ENCODE measurements at places on chromosomes 2 and 18. TPM values are rescaled to one million over a fixed set of nuclear protein-coding genes. Genes with fewer than 3 reads are reported as not detected.

Gene IL18R1
- 19.4 TPM for total RNA-seq

Gene PLGLB1
- total RNA-seq, result 1.4 TPM

Gene FSIP2
- total RNA-seq, result 5.6 TPM

Gene IL1RL1
- total RNA-seq, result 25.6 TPM

Gene MYL12A
- total RNA-seq, result 313 TPM

Gene UPP2
- total RNA-seq, result not detected

Gene NPC1
- total RNA-seq, result 80.1 TPM

GRCh38 chr2:232345251-232345650, 33.3 kb upstream of the ALPP start:
- H3K36me3 ChIP-seq, result no peaks in the 10 kb centered on the region
- no peak for DNase-seq
- H3K4me3 ChIP-seq, result no peak overlapping the region
- H3K27me3 ChIP-seq, result no peaks in the 10 kb centered on the region

GRCh38 chr2:28000287-28000686, 109.8 kb downstream of the BABAM2 start:
- no peaks in the 10 kb centered on the region for H3K27me3 ChIP-seq
- no peaks in the 10 kb centered on the region for H3K36me3 ChIP-seq
- no peak for DNase-seq
- no peak overlapping the region for H3K27ac ChIP-seq
- no peak overlapping the region for H3K4me3 ChIP-seq

- H3K27me3 ChIP-seq, result no peaks in the 10 kb centered on the region
- peak; percentile 24 for DNase-seq
- no peak overlapping the region for H3K27ac ChIP-seq
- H3K4me3 ChIP-seq, result peak overlapping the region; percentile 54
These were observed 2.4 kb downstream of the SP110 start for GRCh38 chr2:230217424-230217823.

DNA sequence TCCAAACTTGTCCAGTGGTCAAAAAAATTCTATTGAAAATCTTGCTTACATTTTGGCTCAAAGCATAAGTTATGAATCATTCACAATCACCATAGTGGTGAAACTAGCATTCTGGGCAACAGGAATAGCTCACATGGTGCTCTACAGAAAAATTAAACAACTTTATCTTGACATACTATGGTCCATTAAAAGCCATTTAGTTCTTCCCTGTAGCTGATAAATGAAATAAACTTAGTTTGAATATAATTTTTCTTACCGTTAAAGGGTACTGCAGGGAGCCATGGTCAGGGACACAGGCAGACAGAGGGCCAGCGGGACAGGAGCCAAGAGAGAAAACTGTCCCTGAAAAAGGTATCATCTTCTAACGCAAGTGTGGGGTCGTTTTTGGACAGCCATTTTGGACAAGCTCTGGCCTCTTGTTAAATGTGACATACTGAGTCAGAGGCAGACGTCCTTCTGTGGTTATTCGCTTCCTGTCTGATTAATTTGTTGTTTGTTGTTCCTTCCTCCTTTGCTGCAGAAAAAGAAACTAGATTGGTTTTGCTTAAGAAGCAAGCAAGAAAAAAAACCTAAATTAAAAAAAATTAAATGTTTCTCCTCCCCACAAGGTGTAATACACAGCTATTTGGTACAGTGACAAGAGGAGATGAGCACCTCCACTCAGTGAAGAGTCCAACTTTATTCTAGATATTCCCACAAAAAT, at the start of gene WIPF1:
Gene WIPF1 (minus strand): TSS at position 460 of the 703 bp plus-strand sequence. CDS start 12,231 bp downstream, outside the sequence.
- peaks cover 13% of the 10 kb centered on the region for H3K4me1 ChIP-seq
- peak within 1 kb of the TSS; percentile 80 for H3K27ac ChIP-seq
- peak within 1 kb of the TSS; percentile 45 for H3K4me3 ChIP-seq
- H3K36me3 ChIP-seq, result no peaks in the 10 kb centered on the region
- H3K27me3 ChIP-seq, result no peaks in the 10 kb centered on the region

DNA sequence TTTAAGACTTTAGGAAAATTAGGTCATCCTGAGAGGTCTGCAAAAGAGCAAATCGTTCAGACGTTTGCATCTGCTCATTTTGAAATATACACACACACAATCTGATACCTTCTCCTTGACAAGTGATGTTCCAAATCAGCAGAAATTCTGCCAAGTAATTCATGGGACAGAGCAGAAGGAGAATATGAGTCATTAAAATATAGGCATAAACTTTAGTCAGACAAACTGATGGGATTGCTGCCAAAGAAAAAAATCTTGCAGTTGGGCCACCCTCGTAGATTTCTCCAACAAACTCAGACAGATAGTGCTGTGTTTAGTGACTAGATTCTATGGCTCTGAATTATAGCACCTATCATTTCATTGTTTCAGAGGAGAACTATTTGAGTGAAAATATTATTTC, 336.3 kb downstream of the NYAP2 start:
- H3K27ac ChIP-seq, result no peak overlapping the region
- H3K4me3 ChIP-seq, result no peak overlapping the region
- DNase-seq, result no peak
- no peaks in the 10 kb centered on the region for H3K27me3 ChIP-seq

GRCh38 chr2:202950592-202950991, 38.5 kb downstream of the CARF start:
- H3K4me3 ChIP-seq, result no peak overlapping the region
- DNase-seq, result no peak
- no peaks in the 10 kb centered on the region for H3K4me1 ChIP-seq
- peaks cover 9% of the 10 kb centered on the region for H3K36me3 ChIP-seq
- H3K27ac ChIP-seq, result no peak overlapping the region
- H3K27me3 ChIP-seq, result no peaks in the 10 kb centered on the region

DNA sequence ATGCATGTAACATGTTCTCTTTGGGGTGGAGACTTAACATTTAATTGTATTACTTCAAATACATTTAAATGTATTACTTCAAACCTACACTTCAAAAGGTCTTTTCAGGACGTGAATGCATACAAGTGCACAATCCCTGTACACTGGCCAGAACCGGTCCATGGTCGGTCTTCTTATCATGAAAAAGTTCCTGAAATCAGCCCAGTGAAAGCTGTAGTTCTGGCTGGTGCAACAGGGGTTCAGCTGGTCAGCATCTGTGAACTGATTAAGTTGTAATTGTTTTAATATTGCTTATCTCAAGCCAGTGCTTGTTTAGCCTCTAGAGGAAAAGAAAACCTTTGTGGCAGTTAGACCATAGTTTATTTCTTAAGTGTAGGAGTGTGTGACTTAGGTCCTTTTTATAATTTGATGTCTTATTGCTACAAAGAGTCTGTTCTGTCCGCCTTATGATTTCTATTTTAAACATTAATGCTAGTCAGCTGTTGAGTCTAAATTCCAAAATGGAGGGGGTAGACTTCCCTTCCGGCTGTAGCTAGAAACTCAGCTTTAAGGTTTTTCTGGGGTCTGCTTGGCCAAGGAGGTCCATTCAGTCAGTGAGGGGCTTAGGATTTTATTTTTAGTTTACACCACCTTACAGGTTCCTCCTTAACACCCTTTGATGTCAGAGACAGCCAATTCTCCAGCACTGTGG, 768 bp upstream of the CYBRD1 start:
- no peaks in the 10 kb centered on the region for H3K36me3 ChIP-seq
- no peaks in the 10 kb centered on the region for H3K27me3 ChIP-seq
- no peak for DNase-seq
- H3K27ac ChIP-seq, result peak overlapping the region; percentile 75

GRCh38 chr2:204425821-204426220, 119.5 kb upstream of the PARD3B start:
- no peak for DNase-seq
- no peak overlapping the region for H3K27ac ChIP-seq
- no peak overlapping the region for H3K4me3 ChIP-seq

GRCh38 chr2:66426244-66427111, 8.4 kb upstream of the MEIS1 start:
- H3K27me3 ChIP-seq, result peaks cover 4% of the 10 kb centered on the region
- H3K4me1 ChIP-seq, result no peaks in the 10 kb centered on the region
- DNase-seq, result no peak
- no peaks in the 10 kb centered on the region for H3K36me3 ChIP-seq
- H3K4me3 ChIP-seq, result peak overlapping the region; percentile 7

- H3K27me3 ChIP-seq, result no peaks in the 10 kb centered on the region
- no peak overlapping the region for H3K4me3 ChIP-seq
- H3K36me3 ChIP-seq, result no peaks in the 10 kb centered on the region
- no peak overlapping the region for H3K27ac ChIP-seq
- no peaks in the 10 kb centered on the region for H3K4me1 ChIP-seq
These were observed 468.3 kb upstream of the GYPC start for GRCh38 chr2:126187668-126188067.

DNA sequence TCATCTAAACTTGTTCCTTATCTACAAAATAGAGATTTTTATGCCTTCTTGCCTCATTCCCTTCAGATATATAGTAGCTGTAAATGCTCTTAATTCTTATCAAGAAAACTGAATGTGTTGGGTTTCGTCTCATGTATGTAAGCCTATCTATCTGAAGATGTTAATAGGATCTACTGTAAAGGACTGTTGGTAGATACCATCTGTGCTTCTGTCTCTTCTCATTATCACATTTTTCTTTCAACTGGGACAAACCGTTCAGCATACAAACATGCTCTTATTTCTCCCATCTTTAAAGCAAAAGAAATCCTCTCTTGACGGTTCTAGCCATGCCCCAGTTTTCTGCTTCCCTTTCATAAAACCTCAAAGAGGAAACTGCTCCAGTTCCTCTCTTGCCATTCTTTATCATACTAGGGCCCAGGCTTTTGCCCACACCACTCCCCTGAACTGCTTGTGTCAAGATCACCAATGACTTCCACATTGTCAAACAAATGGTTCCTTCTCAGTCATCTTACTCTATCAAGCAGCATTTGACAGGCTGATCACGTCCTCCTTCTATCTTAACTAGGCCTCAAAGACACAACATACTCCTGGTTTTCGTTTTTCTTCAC, 88.7 kb downstream of the ARHGEF33 start:
- H3K27me3 ChIP-seq, result no peaks in the 10 kb centered on the region
- H3K36me3 ChIP-seq, result no peaks in the 10 kb centered on the region
- no peak overlapping the region for H3K27ac ChIP-seq
- no peak overlapping the region for H3K4me3 ChIP-seq
- H3K4me1 ChIP-seq, result no peaks in the 10 kb centered on the region

DNA sequence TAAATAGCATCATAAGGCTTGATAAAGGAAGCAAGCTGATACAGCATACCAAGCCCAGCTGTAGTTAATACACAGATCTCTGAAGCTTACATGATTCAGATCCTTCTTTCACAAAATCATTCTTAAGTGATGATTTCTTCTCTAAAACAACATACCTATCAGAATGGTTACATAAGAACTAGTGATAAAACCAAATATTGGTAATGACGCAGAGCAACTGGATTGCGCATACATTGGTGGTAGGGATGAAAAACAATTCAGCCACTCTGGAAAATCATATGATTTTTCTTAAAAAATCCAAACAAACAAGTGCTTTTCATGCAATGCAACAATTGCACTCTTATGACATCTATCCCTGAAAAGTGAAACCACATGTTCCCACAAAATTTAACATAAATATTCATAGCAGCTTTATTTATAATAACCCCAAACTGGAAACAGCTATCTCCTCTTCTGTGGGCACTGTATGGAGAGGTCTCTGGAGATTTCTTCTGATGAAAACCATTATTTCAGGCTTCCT, 153.6 kb upstream of the DSEL start:
- no peaks in the 10 kb centered on the region for H3K36me3 ChIP-seq
- no peak for DNase-seq
- no peak overlapping the region for H3K27ac ChIP-seq
- no peaks in the 10 kb centered on the region for H3K27me3 ChIP-seq
- H3K4me1 ChIP-seq, result no peaks in the 10 kb centered on the region

- no peak for DNase-seq
- H3K4me1 ChIP-seq, result no peaks in the 10 kb centered on the region
- H3K27me3 ChIP-seq, result no peaks in the 10 kb centered on the region
- no peaks in the 10 kb centered on the region for H3K36me3 ChIP-seq
These were observed 15.4 kb downstream of the UXS1 start for GRCh38 chr2:106178716-106179115.

DNA sequence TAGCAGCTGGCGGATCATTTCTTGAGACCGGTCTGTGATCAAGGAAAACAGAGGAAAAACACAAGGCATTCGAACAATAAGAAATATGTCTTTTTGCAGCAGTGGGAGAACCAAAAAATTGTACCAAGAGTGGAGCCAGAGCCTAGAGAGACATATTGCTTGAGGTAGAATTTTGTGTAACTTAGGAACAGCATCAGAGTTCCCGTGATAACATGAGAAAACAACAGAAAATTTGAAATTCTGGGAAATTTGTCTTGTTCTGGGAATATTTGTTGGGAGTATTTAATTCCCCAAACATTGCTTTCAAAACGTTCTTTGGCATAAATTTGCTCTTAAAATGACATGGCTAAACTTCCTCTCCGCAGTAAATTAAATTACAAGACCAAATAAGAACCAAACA, 267.5 kb downstream of the GPD2 start:
- no peak for DNase-seq
- H3K4me3 ChIP-seq, result no peak overlapping the region
- H3K4me1 ChIP-seq, result no peaks in the 10 kb centered on the region
- no peak overlapping the region for H3K27ac ChIP-seq
- H3K36me3 ChIP-seq, result no peaks in the 10 kb centered on the region
- H3K27me3 ChIP-seq, result no peaks in the 10 kb centered on the region

DNA sequence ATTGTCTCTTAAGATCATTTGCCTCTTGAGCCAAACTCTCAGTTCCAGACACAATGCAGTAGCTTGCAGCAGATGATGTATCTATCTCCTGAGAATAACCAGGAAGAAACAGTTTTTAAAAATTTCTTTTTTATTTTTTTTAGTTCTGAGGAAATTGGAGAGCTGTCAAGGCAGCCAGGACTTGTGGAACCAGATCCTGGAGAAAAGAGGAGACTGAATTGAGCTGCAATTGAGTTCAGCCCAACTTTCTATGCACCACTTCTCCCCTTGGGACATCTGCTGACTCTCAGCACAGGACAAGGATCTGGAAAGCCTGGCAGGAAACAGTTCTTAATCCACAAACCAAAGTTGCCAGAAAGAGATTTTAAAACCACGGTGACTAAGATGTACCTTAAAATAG, 13.5 kb upstream of the CSRNP3 start:
- H3K4me1 ChIP-seq, result no peaks in the 10 kb centered on the region
- no peaks in the 10 kb centered on the region for H3K27me3 ChIP-seq
- no peak overlapping the region for H3K27ac ChIP-seq
- H3K36me3 ChIP-seq, result no peaks in the 10 kb centered on the region

DNA sequence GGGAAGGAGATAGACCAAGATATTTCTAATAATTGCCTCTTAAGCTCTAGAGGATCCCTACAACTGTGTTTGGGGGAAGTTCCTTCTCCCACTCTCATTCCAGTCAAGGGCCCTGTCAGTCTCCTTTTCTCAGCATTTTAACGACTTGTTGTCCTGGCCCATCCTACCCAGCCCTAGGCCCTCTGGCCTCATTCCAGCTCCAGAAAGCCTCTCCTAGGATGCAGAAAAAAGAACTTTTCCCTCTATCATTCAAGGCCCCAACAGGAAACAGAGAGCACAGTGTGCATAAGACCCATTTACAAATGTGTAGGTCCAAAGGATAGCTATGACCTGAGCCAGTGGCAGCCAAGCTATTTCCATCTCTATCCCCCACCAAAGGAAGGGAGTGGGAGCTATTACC, 14.0 kb downstream of the PKDCC start:
- no peaks in the 10 kb centered on the region for H3K27me3 ChIP-seq
- DNase-seq, result no peak

GRCh38 chr2:121805766-121806143, 50.3 kb downstream of the TSN start:
- DNase-seq, result no peak
- no peaks in the 10 kb centered on the region for H3K27me3 ChIP-seq
- H3K36me3 ChIP-seq, result no peaks in the 10 kb centered on the region
- H3K4me3 ChIP-seq, result no peak overlapping the region
- H3K4me1 ChIP-seq, result no peaks in the 10 kb centered on the region

- H3K4me1 ChIP-seq, result no peaks in the 10 kb centered on the region
- H3K36me3 ChIP-seq, result no peaks in the 10 kb centered on the region
- no peaks in the 10 kb centered on the region for H3K27me3 ChIP-seq
- H3K4me3 ChIP-seq, result no peak overlapping the region
- no peak overlapping the region for H3K27ac ChIP-seq
- DNase-seq, result no peak
These were observed 96.9 kb downstream of the OSBPL1A start for GRCh38 chr18:24300703-24301102.
